ENCODE measurements at places on chromosomes 7 and 10.

- no peak overlapping the region for H3K4me3 ChIP-seq
- no peak overlapping the region for H3K27ac ChIP-seq
- peak; percentile 58 for DNase-seq
- no peaks in the 10 kb centered on the region for H3K27me3 ChIP-seq
These were observed 204.8 kb upstream of the MEOX2 start for GRCh38 chr7:15891151-15891881.

- H3K4me3 ChIP-seq: no peak overlapping the region
- no peaks in the 10 kb centered on the region for H3K27me3 ChIP-seq
- H3K4me1 ChIP-seq: peaks cover 14% of the 10 kb centered on the region
These were observed 210.5 kb upstream of the YAE1 start for GRCh38 chr7:39355664-39356063.

DNA sequence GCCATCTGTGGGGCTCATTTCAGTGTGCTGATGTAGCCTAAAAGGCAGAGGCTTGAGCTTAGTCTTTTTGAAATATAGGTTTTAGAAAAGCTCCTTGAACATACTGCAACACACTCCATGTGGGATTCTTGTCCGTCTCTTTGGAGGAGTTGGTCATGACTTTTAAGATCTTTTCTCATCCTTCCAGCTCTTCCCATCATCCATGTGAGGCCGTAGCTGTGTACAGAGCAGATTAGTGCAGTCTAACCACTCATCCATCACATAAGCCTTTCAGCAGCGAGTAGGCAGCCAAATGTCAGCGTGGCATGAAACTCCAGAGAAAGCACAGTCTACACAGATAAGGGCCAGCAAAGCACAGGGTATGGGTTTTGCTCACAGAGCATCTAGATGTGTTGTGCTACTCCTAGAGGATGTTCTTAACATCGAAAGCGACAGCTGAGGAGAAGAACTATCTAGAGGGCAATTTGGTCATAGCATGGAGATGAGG, 28.1 kb upstream of the NPVF start:
- H3K27ac ChIP-seq: no peak overlapping the region
- DNase-seq: no peak
- H3K4me1 ChIP-seq: no peaks in the 10 kb centered on the region
- no peaks in the 10 kb centered on the region for H3K27me3 ChIP-seq

DNA sequence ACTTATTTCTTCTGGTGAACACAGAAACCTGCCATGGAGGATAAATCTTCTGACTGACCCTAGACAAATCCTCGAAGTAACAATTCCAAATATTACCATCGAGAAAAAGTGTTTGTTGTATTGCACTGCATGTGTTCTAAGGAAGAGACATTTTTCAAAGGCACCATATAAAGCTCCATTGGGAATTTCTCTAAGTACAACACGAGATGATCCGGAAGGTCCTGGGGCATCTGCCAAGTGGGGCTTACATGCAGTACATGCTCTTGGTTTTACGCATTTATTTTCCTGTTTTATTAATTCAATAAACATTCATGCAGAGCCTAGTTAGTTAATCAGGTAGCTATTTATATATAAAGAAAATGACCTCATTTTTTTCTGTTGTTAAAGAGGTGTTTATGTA, 692.0 kb upstream of the IGFBP3 start:
- DNase-seq: no peak
- H3K36me3 ChIP-seq: no peaks in the 10 kb centered on the region
- H3K4me1 ChIP-seq: no peaks in the 10 kb centered on the region
- no peak overlapping the region for H3K27ac ChIP-seq
- H3K27me3 ChIP-seq: no peaks in the 10 kb centered on the region

DNA sequence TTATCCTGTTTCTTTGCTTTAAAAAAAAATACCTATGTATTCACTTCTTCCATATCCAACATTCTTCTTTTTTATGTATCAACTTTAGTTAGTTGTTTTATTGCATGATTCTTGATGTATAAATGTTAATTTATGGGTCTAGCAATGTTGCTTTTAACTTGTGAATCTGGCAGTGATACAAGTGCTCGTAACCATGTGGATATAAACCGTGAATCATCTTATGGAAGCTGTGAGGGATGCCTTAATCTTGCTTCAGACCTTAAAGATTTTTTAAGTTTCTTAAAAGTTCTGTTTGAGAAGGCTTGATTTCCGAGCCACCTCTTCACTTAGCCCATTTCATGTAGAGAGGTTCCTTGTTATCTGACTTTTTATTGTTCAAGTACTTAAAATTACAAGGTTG, 25.9 kb downstream of the HELLS start:
- DNase-seq: no peak
- H3K4me3 ChIP-seq: no peak overlapping the region
- H3K36me3 ChIP-seq: peaks cover 7% of the 10 kb centered on the region
- no peak overlapping the region for H3K27ac ChIP-seq
- no peaks in the 10 kb centered on the region for H3K4me1 ChIP-seq
- no peaks in the 10 kb centered on the region for H3K27me3 ChIP-seq

DNA sequence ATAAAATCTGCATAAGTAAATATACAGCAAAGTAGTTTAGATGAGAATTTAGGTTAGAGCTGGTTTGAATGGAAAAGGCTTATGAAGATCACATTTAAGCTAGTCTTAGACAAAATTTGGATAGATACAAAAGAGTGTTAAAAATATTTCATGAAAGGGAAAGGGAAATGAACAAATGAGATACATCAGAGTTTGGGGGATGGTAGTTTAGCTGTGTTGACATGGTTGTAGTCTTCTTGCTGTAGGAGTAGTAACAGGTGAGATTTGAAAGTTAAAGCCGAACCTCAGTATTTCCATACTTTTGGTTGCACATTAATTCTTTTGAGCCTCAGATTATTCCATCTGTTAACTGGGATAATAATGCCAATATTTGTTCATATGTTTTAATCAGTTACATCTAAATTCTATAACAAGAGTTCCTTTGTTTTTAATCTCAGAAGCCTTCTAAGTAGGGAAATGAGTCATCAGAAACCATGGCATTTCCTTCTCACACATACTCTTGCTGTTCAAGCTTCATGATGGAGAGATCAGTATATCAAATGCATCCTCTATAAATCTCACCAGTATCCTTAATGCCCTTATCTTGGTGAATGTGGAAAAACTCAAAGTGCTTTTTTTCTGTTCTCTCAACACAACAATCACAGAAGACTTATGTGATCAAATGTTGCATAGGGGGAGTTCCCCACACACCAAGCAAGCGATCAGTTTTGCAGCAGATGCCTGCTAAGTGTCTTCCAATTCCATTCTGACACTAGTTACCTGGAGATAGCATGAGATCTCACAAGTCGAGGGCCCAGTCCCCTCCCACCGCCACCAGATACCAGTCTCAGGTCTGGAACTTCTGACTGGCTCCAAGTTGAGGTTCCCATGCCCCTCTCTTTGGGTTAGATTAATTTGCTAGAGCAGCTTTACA, 84.7 kb downstream of the MAPK8 start:
- no peak overlapping the region for H3K27ac ChIP-seq
- H3K4me1 ChIP-seq: peaks cover 15% of the 10 kb centered on the region
- no peak overlapping the region for H3K4me3 ChIP-seq

DNA sequence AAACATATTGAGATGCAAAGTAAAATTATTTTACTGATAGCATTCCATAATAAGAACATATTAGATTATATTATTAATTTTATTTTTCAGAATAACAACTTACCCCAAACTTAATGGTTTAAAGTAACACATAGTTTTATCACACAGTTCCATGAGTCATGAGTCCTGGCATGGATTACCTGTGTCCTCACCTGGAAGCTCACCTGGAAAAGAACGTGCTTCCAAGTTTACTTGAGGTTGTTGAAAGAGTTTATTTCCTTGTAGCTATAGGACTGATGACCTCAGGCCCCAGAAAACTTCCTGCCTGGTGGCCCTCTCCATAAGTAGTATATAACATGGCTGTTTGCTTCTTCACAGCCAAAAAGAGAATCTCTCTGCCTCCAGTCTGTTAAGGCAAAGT, 254.6 kb downstream of the TFEC start:
- no peak overlapping the region for H3K27ac ChIP-seq
- H3K36me3 ChIP-seq: no peaks in the 10 kb centered on the region
- H3K27me3 ChIP-seq: no peaks in the 10 kb centered on the region
- H3K4me1 ChIP-seq: no peaks in the 10 kb centered on the region

DNA sequence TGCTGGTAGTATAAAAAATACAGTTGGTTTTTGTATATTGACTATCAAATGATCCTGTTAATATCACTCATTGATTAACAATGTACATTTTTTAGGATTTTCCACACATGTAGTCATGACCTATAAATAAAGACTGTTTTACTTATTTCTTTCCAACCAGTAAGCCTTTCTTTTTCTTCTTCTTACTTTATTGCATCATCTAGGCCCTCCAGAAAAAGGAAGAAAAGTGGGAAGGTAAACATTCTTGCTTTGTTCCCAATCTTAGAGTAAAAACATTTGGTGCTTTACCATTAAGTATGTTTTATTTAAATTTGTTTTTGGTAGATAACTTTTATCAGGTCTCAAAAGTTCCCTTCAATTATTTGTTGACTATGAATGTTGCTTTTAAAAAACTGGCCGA, 47.1 kb upstream of the CCNY start:
- DNase-seq: no peak
- no peak overlapping the region for H3K4me3 ChIP-seq
- no peaks in the 10 kb centered on the region for H3K4me1 ChIP-seq
- H3K36me3 ChIP-seq: no peaks in the 10 kb centered on the region
- no peak overlapping the region for H3K27ac ChIP-seq

DNA sequence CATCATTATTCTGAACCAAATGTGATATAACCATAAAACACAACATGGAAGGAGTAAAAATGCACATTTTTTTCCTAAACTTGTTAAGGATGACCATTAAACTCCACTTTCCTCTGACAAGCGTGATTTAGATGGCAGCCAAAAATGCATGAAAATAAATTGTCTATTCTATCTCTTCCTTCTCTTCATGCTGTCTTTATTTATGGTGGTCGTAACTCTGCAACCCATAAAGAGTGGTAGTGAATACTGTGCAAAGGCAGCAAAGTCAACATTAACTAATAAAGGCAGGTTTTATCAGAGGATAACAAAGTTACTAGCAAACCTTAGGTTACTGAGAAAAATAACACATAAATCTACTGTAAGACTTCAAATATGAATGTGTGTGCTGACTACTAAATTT, 106.6 kb downstream of the TPK1 start:
- DNase-seq: no peak
- H3K36me3 ChIP-seq: no peaks in the 10 kb centered on the region
- H3K27ac ChIP-seq: no peak overlapping the region
- H3K4me1 ChIP-seq: no peaks in the 10 kb centered on the region
- no peaks in the 10 kb centered on the region for H3K27me3 ChIP-seq
- H3K4me3 ChIP-seq: no peak overlapping the region

- H3K36me3 ChIP-seq: no peaks in the 10 kb centered on the region
- no peak for DNase-seq
- H3K27me3 ChIP-seq: peaks cover 92% of the 10 kb centered on the region
- H3K4me1 ChIP-seq: no peaks in the 10 kb centered on the region
- H3K27ac ChIP-seq: no peak overlapping the region
These were observed 805 bp upstream of the HMX3 start for GRCh38 chr10:123134915-123135414.

GRCh38 chr7:106243893-106244292, 40.9 kb downstream of the NAMPT start:
- H3K27me3 ChIP-seq: no peaks in the 10 kb centered on the region
- H3K4me1 ChIP-seq: no peaks in the 10 kb centered on the region
- no peak overlapping the region for H3K27ac ChIP-seq

- no peak for DNase-seq
- no peaks in the 10 kb centered on the region for H3K36me3 ChIP-seq
- H3K4me3 ChIP-seq: no peak overlapping the region
- H3K27me3 ChIP-seq: no peaks in the 10 kb centered on the region
These were observed 422.9 kb upstream of the MKI67 start for GRCh38 chr10:128549101-128549608.

GRCh38 chr7:131040467-131040932, 287.2 kb upstream of the MKLN1 start:
- H3K4me1 ChIP-seq: no peaks in the 10 kb centered on the region
- H3K4me3 ChIP-seq: no peak overlapping the region
- no peaks in the 10 kb centered on the region for H3K36me3 ChIP-seq
- H3K27ac ChIP-seq: no peak overlapping the region
- DNase-seq: peak; percentile 38

- no peak for DNase-seq
- no peaks in the 10 kb centered on the region for H3K36me3 ChIP-seq
- H3K27me3 ChIP-seq: peaks cover 25% of the 10 kb centered on the region
These were observed 18.8 kb downstream of the POLL start for GRCh38 chr10:101569323-101569621.

DNA sequence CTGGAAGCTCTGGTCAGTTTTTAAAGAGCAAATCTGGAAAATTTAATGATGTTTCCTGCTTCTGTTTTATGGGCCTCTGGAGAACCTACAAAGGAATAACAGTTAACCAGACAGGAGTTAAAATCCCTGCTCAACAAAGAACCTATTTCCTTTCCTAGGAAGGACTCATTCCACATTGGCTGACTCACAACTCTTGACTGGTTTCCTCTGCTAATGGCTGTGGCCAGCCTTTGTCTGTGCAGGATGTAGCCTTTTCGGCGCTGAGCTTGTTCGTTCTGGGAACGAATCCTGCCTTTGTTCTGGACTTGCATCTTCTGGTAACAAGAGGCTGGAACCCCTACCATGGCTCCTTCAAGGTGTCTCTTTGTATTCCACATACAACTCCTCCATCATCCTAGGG, 112.8 kb upstream of the PDCD4 start:
- peak overlapping the region; percentile 46 for H3K27ac ChIP-seq
- H3K4me3 ChIP-seq: no peak overlapping the region
- peak; percentile 79 for DNase-seq
- H3K4me1 ChIP-seq: peaks cover 11% of the 10 kb centered on the region

- no peak overlapping the region for H3K4me3 ChIP-seq
- H3K27ac ChIP-seq: peak overlapping the region; percentile 7
- H3K4me1 ChIP-seq: peaks cover 17% of the 10 kb centered on the region
- no peaks in the 10 kb centered on the region for H3K27me3 ChIP-seq
- no peak for DNase-seq
These were observed 348.5 kb upstream of the PRKCQ start for GRCh38 chr10:6928586-6928985.

- H3K27me3 ChIP-seq: peaks cover 3% of the 10 kb centered on the region
- no peak for DNase-seq
- no peaks in the 10 kb centered on the region for H3K4me1 ChIP-seq
- no peak overlapping the region for H3K4me3 ChIP-seq
These were observed 27.5 kb downstream of the ADRB1 start for GRCh38 chr10:114071178-114071577.

DNA sequence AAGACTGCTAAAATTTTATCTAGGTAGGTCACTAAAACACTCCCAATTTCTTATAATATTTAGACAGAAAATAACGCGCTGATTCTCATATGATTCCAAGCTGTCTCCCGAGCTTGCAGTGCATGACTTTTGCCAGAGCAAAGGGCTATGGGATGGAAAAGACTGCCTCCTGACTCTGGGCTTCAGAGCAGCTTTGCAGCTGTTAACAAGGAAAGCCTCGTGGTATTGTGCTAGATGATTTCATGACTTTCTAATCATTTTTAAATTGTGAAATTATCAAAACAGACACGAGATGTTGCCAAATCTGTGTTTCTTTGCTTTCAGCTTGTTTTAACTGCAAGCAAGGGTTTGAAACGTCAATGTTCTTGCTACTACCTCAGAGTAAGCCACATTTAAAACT, 238.3 kb downstream of the AGMO start:
- no peak overlapping the region for H3K4me3 ChIP-seq
- no peaks in the 10 kb centered on the region for H3K36me3 ChIP-seq
- no peak overlapping the region for H3K27ac ChIP-seq
- no peaks in the 10 kb centered on the region for H3K4me1 ChIP-seq

All from astrocyte (in vitro differentiated cells and primary cell).